Foreskin keratinocyte (primary cell): ENCODE measurements at places on chromosomes 1 and 21. TPM values are rescaled to one million over a fixed set of nuclear protein-coding genes. Genes with fewer than 3 reads are reported as not detected.

DNA sequence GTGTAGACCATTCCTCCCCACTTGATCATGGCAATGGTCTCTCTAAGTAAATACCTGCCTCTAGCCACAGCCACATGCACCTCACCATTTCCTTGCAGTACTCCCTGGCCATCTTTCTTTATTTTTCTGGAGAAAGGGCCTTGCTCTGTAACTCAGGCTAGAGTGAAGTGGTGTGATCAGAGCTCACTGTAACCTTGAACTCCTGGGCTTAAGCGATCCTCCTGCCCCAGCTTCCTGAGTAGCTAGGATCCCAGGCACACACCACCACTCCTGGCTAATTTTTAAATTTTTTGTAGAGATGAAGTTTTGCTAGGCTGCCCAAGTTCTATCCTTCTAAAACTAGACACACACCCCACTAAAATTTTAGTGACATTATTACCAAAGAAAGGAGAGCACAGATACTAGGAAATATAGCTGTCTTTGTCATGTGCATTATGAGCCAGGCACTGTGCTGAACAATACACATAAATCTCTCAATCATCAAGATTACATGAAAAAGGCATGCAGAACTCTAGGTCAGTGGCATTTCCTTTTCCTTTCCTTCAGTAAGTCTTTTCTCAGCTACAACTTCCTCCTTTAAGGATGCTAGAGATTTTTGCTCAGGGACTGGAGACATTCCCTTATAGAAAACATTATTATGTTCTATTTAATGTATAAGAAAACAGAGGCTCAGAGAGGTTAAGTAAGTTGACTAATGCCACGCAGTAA lies 95.0 kb upstream of the SERBP1 start:
- DNase-seq = no peak

DNA sequence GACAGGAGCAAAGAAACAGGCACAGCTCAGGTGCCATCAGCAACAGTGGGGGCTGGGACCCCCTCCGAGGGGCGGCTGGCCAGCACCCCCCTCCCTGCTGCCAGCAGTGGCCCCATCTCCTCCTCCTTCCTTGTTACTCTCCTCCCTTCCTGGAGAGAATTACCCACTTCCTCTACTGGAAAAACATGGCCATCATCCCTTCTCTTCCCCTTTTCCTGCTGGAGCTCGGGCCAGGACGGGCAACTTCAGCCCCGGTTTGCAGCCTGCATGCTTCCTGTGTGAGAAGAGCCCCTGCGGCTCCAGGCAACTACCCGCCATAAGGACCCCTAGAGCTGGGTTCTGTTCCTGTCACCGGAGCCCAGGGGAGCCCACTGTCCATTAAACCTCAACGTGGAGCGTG lies 17.6 kb downstream of the MEGF6 start:
- DNase-seq = no peak

- DNase-seq = peak; percentile 96
Measured at GRCh38 chr1:116375887-116376728, 3.1 kb downstream of the ATP1A1 start.

GRCh38 chr1:222644636-222644980 lies 26.7 kb downstream of the MIA3 start:
- no peak for DNase-seq

DNA sequence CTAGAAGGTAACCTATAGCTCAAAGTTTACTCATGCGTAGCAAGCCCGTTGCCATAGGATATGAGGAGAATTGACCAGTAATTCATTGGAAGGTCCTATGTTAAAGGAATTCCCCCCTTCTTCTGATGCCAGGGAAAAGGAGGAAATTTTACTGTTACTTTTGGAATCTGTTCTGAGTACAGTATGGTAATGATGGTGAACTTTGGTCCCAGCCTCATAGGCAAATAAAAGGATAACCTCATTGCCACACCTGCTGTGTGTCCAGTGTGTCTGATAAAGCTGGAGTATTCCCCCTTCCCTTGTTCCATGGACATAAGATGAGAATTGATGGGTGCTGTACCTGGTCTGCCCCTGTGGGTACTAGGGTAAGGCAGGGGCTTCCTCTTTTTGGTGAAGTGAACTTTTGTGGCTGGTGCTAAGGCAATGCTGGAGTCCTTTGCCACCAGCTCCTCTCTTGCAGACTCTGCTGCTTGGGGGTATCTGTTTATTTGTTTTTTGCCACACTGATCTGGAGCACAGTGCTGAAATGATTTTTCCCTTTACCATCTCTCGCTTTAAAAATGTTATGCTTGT lies 22.2 kb downstream of the MPZ start:
- DNase-seq = no peak

DNA sequence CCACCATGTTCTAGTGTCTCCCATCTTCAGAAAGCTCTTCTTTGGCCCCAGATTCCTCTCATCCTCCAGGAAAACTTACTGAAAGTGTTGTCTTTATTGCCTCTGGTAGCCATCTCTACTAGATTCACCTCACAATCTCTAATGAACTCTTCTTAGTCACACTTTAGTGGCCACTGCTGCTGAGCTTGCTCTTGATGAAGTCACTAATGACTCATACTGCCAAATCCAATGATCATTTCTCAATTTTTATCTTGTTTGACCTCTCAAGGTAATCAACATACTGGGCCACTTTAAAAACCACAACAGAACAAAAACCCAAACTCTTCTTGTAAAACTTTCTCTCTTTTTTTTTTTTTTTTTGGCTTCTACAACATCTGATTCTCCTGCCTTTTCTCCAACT lies 196.4 kb downstream of the LHX8 start:
- no peak for DNase-seq

DNA sequence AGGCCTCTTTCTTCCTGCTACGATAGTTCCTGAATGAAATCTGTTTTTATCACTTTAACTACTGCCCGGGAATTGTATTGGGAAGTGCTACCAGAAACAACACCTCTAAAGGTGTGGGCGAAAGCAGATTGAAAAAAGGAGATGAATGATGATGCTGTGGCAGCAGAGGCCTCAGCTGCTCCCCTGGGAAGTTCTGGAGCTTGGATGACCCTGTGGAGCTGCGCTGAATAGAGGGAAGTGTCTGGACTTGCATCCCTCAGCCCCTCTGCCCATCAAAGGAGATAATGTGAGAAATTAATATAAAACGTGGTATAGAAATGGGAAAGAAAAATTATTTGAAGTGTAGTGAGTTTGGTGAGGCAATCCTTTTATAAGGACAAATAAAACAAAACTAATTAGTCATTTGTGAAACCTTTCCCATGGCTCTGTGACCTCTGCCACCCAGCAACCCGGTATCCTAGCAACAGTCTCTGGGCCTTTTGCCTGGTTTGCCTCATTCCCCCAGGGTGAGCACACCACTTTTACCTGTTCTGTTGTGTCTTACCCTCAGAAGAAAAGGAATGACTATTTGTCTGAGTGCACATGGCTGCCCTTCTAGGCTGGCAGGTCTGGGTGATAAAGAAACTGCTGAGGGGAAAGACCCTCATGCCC lies 21.3 kb downstream of the OVAAL start:
- peak; percentile 80 for DNase-seq

DNA sequence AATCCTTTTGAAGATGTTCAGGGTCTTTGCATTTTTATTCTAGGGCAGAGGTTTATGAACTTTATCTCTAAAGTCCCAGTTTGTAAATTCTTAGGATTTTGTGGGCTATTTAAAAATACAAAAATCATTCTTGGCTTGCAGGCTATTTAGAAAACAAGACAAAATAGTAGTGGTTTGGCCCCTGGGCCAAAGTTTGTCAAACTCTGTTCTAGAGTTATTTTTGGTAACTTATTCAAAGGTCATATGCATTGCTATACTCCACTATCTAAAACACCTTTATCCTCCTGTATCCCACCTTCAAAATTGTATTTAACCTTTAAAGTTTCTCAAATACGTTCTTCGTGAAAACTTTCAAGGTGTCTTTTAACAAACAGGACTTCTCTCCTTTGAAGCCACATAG lies 75.5 kb upstream of the LRRC53 start:
- DNase-seq = no peak

PTPN22 gene
- 0.17 and 0.28 TPM in 2 replicates for total RNA-seq

KRTAP25-1 gene
- not detected in 2 replicates for total RNA-seq

PALMD gene
- 0.95 and 1.0 TPM in 2 replicates for total RNA-seq
